ENCODE measurements at places on chromosomes 4 and X.

DNA sequence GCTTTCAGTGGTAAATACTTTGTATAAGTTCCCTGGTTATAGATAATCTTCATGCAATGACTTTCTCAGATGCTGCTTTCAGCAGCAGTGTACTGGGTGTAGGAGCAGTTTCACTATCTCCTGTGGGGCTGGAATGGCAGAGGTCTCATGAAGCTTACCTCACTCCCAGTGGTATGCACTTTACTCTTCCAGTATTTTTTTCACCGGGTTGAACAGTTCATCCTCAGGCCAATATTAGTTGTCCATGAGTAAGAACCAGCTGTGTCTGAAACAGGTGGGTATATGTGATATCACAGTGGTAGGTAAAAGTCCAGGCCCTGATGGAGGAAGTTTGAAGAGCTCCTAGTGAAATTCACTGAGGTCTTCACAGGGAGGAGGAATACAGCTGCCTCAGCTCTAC lies 351.5 kb upstream of the EMCN start:
- no peak for DNase-seq

GRCh38 chr4:78379991-78380729 lies 171.4 kb upstream of the ANXA3 start:
- DNase-seq, result peak; percentile 77

DNA sequence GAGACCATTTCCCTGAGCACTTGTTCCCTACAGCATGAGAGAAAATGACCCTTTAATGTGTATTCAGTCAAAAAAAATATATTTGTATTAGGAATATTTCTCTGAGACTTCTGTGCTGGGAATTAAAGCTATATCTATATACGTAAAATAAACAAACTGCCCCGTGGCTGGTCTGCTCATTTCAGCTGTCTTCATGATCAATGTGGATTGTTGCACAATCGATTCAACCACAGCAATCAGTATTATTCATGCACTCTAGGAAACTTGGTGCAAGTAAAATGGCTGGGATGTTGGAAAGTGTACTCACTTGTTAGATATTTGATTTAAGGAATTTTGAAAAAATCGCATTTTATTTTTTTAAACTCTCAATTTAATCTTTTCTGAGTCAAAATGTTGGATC lies 307.9 kb upstream of the ZFP42 start:
- DNase-seq, result peak; percentile 24

DNA sequence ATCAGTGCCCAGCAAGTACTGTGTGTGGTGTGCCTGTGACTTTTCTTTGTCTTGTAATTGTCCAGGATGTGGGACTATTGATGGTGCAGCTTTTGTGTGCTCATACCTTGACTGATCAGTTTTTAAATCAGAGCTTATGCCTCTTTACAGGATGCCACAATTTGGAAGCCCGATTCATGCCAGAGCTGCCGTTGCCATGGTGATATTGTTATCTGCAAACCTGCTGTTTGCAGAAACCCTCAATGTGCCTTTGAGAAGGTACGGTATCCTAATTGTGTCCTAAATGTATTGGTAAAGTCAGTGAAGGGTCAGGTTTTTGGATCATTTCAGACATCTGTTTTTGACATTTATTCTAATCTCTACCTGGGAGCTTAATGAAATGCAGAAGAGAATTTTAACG lies 180.2 kb downstream of the FRAS1 start:
- no peak for DNase-seq

DNA sequence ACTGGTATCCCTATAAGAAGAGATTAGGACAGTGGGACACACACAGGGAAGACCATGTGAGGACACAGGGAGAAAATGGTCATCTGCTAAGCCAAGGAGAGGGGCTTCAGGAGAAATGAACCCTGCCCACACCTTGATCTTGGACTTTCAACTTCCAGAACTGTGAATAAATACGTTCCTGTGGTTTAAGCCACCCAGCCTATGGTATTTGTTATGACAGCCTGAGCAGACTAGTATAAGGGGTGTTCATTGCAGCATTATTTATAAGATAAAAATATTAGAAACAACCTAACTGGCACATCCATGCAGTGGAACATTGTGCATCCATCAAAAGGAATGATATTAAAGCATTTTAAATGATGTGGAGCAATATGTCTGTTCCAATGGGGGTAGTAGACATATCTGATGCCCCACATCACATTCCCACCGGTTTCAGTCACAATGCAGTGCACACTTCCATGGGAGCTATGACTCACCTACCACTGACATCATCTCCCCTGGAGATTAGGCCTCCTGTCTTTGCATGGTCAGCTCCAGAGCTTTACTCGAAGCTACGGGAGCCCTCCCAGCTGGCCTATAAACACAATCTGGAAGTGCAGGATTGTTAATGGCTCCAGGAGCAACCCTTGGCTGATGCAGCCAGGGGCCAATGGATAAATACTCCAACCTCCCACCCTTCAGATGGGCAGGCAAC lies 38.9 kb upstream of the MAMLD1 start:
- peak; percentile 89 for DNase-seq

GRCh38 chrX:97672138-97672537 lies 788.4 kb downstream of the RPA4 start:
- DNase-seq, result no peak

DNA sequence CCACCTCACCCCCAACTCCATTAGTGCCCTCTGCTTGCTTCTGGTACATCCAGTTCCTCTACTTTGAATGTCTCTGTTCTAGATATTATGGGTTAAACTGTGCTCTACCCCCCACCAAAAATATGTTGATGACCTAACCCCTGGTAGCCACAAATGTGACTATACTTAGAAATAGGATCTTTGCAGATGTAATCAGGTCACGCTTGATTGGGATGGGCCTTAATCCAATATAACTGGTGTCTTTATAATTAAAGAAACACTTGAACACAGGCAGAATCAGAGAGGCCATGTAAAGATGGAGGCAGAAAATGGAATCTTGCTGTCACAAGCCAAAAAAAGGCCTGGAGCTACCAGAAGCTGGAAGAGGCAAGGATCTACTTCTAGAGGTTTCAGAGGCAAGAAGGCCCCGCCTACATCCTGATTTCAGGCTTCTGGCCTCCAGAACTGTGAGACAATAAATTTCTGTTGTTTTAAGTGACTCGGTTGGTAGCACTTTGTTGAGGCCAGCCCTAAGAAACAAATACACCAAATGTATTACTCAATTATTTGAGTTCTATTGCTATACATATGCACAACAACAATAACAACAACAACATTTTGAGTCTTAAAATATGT lies 220.0 kb downstream of the PPP3CA start:
- DNase-seq, result peak; percentile 10

DNA sequence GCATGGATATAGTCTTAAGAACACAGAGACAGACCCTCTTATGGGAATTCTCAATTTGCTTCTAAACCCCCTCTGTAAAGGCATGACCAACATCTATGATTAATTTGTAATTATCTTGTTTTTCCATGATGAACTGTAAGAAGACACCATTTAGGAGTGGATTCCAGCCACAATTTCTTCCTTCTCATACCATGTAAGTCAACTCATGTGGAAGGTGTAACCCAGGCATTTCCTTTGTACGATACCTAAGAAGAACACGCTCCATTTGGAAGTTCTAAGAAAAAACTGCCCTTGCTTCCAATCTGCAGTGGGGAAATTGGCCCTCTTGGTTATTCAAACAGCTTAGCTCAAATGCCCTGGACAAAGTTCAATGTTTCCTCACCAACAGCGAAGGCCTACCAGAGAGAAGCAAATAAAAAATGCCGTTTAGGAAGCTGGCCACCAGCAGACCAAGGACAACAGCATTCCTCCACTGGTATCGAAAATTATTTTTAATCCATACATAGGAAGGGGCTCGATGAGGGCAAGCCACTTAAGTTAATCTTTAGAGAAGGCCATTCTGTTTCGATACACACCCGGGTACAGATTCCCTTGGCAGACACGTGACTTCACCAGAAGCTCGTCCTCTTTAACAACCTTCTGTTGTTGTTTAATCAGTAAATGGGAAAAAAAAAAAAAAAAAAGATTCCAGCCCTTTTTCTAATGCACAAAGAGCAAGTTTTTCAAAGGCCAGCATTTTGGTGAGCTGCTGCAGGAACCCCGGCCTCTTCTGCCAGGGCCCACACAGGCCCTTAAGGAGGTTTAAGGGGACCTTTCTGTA lies 2.6 kb downstream of the DHRSX start:
- peak; percentile 23 for DNase-seq

DNA sequence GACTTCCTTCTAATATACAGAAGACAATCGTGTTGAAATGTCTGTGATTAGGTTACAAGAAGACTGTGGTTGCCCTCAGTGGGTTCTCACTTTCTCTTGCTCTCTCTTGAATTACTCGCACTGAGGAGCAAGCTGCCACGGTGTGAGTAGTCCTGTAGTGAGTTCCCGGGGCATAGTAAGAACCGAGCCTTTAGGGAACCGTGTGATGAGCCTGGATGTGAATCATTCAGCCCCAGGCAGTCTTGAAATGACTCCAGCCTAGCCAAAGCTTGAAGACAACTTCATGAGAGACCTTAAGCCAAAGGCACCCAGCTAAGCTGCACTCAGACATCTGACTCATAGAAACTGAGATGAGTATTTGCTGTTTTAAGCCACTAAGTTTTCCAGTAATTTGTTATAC lies 292.7 kb downstream of the SPOCK3 start:
- no peak for DNase-seq

DNA sequence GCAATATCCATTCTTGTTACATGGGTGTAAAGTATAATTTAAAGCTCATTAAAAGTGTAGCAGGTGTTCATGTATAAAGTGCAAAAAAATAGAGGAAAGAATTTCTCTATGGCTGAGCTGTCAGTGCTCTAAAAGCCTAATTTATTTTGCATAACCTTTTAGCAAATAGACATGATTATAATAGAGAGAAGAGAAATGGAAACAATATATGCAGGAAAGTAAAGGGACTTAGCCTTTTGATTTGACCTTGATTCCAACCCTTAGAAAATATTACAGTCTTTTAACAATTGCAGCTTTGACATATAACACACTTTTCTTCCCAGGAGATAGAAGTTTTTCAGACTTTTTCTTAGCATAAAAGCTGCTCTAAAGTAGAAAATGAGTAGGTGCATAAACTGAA lies 978.3 kb downstream of the PCDH18 start:
- DNase-seq, result no peak

- DNase-seq, result no peak
Measured at GRCh38 chrX:120262859-120263708, 12.5 kb downstream of the ZBTB33 start.

GRCh38 chr4:82352825-82353366 lies 20.9 kb downstream of the HNRNPD start:
- no peak for DNase-seq

DNA sequence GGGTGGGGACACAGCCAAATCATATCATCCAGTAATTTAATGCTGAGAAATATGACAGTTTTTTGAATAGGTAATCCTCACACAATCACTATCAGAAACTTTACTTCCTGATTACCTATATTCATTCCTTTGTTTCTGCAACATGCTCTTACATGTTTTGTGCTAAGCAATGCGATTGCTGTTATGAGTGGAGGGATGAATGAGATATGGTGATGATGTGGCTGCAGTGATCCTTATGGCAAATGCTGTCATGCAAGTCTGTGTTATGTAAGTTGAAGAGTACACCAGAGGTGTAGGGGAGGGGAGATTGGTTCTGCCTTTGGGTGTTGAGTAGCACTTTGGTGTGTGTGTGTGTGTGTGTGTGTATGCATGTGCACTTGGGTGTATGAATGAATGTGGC lies 14.6 kb downstream of the HERC3 start:
- DNase-seq, result no peak

DNA sequence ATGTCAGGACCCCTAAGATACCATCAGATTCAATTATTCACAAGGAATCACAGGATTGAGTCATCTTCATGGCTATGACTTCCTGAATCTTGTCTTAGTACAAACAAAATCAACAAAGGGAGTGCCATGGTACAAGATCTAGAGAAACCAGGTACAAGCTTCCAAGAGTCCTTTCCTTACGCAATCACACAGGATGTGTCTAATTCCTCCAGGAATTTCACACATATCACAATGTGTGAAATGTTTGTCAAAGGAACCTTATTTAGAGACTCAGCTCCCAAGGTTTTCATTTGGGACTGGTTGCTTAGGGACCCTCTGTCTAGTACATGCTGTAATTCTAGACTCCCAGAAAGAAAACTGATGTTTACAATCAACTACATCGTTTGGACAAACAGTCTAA lies 83.0 kb downstream of the MAB21L2 start:
- DNase-seq, result peak; percentile 8

- DNase-seq, result peak; percentile 9
Measured at GRCh38 chrX:65528705-65529340, 5.8 kb downstream of the LAS1L start.

DNA sequence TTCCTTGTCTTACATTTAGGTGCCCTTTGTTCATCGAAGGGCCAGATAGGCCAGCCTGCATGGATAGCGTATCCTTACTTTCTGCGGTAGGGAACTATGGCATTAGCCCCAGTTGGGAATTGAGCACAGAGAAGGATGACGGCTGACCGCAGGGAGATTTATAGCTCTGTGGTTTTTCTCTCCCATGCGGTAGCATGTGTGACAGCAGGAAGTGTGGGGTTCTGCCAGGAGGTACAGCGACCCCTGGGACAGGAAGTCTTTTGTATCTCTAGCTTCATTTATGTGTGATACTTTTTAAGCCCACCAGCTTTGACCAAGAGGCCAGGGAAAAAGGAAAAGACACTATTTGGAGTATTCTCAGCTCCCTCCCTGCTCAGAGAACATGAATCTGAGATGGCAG lies 33.1 kb downstream of the GAB3 start:
- peak; percentile 86 for DNase-seq

DNA sequence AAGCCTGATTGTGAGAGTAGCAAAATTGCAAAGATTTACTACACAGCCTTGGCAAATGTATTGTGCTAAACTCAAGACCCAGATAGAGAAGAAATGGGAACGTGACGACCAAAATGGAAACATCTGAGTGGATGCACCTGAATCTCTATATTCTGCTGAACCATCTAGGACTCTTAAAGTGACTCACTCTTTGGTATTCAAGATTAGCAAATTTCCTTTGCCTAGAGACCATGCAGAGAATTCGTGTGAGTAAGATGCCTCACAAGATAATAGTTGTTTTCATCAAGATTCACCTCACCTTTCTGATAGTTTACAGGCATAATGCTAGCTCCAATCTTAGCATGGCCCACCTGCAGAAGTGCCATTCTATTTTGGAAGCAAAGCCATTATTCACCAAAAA lies 14.4 kb upstream of the ATOH1 start:
- DNase-seq, result no peak

DNA sequence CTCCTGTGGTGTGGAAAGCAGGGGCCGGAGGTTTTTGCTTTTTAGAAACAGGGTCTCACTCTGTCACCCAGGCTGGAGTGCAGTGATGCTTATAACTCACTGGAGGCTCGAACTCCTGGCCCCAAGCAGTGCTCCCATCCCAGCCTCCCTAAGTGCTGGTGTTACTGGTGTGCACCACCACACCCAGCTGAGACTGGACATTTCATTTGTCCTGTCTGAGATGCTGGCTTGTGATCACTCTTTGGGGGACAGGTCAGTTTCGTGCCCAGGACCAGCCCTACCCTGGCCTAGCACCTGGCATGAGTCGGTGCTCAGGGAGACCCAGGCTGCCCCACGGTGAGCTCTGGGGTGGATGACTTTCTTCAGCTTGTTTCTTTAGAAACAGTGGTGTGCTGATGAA lies 11.3 kb downstream of the PSAPL1 start:
- no peak for DNase-seq

All from fibroblast of skin of abdomen (primary cell).